ENCODE measurements at places on chromosomes 1 and 21. TPM values are rescaled to one million over a fixed set of nuclear protein-coding genes. Genes with fewer than 3 reads are reported as not detected.

Gene LCA5L
- 3.2 TPM for total RNA-seq

Gene KCNJ10
- not detected for total RNA-seq

Gene CRABP2
- 5.3 TPM for total RNA-seq

Gene TEDDM1
- total RNA-seq = not detected

Gene ZFYVE9
- total RNA-seq = 44.8 TPM

Gene F13B
- total RNA-seq = not detected

Gene KAZN
- total RNA-seq = 4.4 TPM

Data from bronchial epithelial cell (primary cell).